ENCODE measurements at places on chromosomes 12 and 14. TPM values are rescaled to one million over a fixed set of nuclear protein-coding genes. Genes with fewer than 3 reads are reported as not detected.

DNA sequence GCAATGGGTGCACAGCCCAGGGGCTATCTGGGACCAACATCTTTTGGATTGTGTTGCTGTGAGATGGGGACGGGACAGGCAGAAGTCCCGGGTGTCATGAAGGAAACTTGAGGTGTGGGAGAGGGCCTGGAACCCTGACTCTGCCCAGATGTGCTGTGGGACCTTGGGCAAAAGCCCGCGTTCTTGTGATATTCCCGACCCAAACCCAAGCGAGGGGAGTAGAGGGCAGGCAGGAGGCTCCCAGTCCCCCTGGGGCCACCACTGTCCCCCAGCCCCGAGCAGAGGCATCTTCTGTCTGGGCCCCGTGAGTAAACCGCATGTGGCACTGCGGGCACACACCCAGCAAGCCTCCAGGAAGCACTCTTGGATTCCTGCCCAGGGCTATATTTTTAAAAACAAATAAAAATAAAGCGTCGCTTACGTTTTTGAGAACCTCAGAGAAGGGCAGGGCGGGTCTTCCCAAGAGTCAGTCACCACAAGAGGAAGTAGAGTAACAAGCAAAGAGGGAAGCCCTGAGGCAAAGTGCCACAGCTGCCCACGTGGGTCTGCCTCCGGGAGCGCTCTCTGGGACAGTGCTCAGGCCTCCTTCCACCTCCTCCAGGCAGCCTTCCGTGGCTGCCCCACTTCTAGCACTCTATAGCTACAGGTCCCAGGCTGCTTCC is 39.5 kb downstream of the BEGAIN start:
- H3K4me3 ChIP-seq = no peak overlapping the region
- DNase-seq = peak; percentile 68
- no peaks in the 10 kb centered on the region for H3K36me3 ChIP-seq
- H3K4me1 ChIP-seq = peaks cover 24% of the 10 kb centered on the region

DNA sequence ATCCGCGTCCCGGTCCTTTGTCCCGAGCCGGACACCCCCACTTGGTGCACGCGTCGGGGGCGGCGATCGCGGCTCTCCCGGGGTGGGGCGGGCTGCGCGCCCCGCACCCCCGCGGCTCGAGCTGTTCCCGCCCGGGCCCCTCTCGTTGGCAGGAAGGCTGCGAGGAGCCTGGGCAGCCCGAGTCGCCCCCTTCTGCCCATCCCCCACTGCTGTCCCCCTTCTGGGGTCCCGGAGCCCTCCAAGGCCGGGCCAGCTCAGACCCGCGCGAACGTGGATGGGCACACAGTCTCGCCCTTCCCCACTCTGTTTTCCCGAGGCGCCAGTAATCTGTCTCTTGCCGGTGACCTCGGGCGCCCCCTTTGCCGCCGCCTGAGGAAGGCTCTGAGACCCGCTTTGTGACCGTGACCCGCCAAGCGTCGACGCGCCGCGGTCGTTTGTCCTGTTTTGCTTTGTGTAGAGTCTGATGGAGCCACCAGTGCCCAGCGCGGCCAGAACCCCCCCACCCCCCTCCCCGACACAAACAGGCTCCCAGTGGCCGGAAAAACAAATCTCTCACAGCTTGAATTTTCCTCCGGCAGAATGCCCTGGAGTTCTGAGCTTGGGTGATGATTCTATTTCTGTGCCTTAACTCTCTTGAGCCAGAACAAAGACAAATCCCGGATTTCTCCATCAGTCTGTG is 610 bp downstream of the C14orf132 start:
- H3K36me3 ChIP-seq = no peaks in the 10 kb centered on the region
- H3K4me3 ChIP-seq = peak overlapping the region; percentile 43
- peak; percentile 35 for DNase-seq

DNA sequence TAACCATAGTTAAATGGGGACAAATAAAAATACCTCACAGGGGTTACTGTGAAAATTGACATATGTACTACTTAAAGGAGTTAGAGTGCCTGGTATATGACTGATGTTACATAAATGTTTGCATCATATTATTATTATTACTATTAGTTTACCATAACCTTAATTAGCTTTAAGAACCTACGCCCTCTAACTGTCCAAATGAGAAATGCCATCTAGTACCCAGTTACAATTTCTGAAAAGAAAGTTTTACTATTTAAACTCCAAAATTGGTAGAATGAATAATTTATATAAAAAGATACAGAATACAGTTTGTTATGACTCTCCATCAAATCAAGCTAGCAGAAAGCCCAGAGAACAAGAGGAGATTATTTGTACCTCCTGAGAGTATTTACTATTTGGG is 42.3 kb downstream of the EML5 start:
- DNase-seq = no peak
- no peaks in the 10 kb centered on the region for H3K4me1 ChIP-seq
- H3K36me3 ChIP-seq = no peaks in the 10 kb centered on the region
- H3K27me3 ChIP-seq = no peaks in the 10 kb centered on the region
- H3K4me3 ChIP-seq = no peak overlapping the region
- H3K27ac ChIP-seq = no peak overlapping the region

DNA sequence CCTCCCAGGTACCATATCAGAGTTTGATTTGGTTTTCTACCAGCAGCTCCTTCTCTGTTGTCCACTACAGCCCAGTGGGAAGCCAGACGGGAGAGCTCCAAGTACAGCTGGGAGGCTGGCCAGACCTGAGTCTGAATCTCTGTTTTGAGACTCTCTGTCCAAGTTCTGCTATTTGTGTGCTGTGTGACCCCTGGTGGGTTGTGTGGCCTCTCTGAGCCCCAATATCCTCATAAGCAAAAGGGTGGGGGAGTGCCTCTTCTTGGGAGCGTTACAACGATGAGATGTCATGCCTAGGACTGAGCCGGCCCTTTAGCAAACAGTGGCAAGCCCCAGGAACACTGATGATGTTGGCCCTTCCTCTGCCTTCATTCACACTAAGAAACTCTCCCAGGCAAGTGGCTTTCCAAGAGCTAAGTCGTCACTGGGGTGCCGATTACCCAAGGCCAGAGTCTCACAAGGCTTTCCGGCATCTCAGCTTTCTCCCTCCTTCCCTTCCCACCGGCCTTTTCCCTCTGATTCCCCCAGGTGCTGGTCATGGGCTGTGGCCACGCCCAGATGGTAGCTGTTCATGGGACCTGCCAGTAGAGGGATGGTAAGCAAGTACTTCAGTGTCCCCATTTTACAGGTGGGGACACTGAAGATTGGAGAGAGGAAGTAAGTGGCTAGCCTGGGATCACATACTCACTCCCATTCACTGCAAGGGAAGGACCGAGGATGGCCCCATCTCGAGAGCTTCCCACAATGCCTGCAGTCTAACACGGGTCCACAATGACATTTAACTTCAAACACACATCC is 47.7 kb downstream of the BCL11B start:
- H3K27ac ChIP-seq = no peak overlapping the region
- H3K4me1 ChIP-seq = no peaks in the 10 kb centered on the region
- no peaks in the 10 kb centered on the region for H3K36me3 ChIP-seq
- no peaks in the 10 kb centered on the region for H3K27me3 ChIP-seq

GRCh38 chr12:2410496-2410895 is 357.7 kb downstream of the CACNA1C start:
- no peaks in the 10 kb centered on the region for H3K27me3 ChIP-seq
- H3K4me3 ChIP-seq = no peak overlapping the region
- no peak for DNase-seq
- H3K27ac ChIP-seq = no peak overlapping the region
- no peaks in the 10 kb centered on the region for H3K36me3 ChIP-seq

- H3K36me3 ChIP-seq = no peaks in the 10 kb centered on the region
- H3K27me3 ChIP-seq = no peaks in the 10 kb centered on the region
- no peak for DNase-seq
- H3K4me1 ChIP-seq = no peaks in the 10 kb centered on the region
- no peak overlapping the region for H3K27ac ChIP-seq
Observed at GRCh38 chr14:53444677-53445312, 291.7 kb upstream of the DDHD1 start.

GRCh38 chr14:59215322-59215721 is 26.9 kb downstream of the DAAM1 start:
- peaks cover 18% of the 10 kb centered on the region for H3K4me1 ChIP-seq
- H3K4me3 ChIP-seq = no peak overlapping the region
- no peaks in the 10 kb centered on the region for H3K27me3 ChIP-seq
- H3K36me3 ChIP-seq = no peaks in the 10 kb centered on the region
- H3K27ac ChIP-seq = peak overlapping the region; percentile 63
- peak; percentile 89 for DNase-seq

DNA sequence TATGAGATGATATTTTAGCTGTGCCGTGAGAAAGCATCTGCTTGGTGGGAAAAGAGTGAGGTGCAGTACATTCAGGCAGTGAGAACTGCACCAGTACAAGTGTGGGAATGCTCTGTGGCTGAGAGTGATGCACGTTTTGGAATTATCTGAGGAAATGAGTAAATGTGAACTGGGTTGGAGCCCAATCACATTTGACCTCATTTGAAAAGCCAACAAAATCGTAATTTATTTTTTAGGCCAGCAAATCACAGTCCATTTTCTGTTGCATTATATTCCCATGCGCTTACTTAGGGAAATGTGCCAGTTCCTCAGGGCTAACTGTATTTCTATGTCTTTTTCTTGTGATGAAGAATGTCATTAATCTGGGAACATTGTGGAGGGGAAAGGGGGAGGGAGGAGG is 77.3 kb downstream of the SNAPC1 start:
- no peaks in the 10 kb centered on the region for H3K27me3 ChIP-seq
- H3K4me1 ChIP-seq = no peaks in the 10 kb centered on the region
- DNase-seq = no peak
- H3K27ac ChIP-seq = no peak overlapping the region
- H3K4me3 ChIP-seq = no peak overlapping the region

DNA sequence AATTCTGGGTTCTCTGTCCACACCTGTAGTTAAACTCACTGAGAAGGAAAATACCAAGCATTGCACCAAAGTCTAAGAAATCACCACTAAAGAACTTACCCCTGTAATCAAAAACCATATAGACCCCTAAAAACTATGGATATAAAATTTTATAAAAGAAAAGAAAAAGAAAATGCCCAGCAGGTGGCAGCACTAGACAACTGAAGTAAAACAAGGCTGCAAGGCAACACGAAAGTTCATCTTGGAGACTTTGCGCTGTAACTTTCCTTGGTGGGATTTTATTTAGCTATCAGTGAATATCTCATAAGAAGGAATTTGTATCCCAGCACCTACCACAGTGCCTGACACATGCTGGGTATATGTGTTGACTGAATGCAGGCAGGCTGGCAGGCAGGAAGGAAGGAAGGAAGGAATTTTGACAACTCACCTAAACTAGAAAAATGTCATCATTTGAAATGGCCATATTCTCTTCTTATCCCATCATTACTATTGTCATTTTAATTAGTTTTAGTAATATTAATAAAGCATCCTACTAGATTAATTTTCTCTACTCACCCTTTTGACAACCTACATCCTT is 68.2 kb upstream of the ETV6 start:
- H3K27ac ChIP-seq = no peak overlapping the region
- peaks cover 8% of the 10 kb centered on the region for H3K4me1 ChIP-seq
- H3K36me3 ChIP-seq = no peaks in the 10 kb centered on the region
- H3K27me3 ChIP-seq = no peaks in the 10 kb centered on the region
- DNase-seq = no peak

Gene C12orf50
- not detected for total RNA-seq

Gene KRT79
- 1.0 TPM for total RNA-seq

DNA sequence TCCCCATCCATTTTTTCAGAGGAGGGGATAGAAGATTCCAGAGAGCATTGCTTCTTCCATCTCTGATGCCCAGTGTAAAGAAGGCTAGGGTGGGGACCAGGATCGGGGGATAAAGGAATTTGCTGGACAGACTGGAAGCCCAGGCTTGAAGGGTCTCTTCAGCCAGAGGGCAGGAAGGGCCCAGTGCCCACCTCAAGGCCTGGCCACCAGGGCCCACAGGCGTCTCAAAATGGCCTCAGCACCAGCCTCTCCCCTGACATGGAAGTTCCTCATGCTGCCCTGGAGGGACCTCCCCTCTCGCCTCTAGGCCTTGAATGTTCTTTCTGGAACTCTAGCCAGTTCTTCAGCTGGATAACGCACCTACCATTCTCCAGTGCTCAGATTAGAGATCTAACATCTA is 2.8 kb downstream of the RPS6KL1 start:
- no peaks in the 10 kb centered on the region for H3K36me3 ChIP-seq
- no peaks in the 10 kb centered on the region for H3K27me3 ChIP-seq
- H3K4me1 ChIP-seq = peaks cover 24% of the 10 kb centered on the region
- no peak overlapping the region for H3K27ac ChIP-seq

- H3K36me3 ChIP-seq = no peaks in the 10 kb centered on the region
- H3K27ac ChIP-seq = peak overlapping the region; percentile 84
- H3K27me3 ChIP-seq = no peaks in the 10 kb centered on the region
- H3K4me3 ChIP-seq = peak overlapping the region; percentile 61
- H3K4me1 ChIP-seq = peaks cover 13% of the 10 kb centered on the region
Observed at GRCh38 chr14:75578786-75579337, 442 bp downstream of the FLVCR2 start.

DNA sequence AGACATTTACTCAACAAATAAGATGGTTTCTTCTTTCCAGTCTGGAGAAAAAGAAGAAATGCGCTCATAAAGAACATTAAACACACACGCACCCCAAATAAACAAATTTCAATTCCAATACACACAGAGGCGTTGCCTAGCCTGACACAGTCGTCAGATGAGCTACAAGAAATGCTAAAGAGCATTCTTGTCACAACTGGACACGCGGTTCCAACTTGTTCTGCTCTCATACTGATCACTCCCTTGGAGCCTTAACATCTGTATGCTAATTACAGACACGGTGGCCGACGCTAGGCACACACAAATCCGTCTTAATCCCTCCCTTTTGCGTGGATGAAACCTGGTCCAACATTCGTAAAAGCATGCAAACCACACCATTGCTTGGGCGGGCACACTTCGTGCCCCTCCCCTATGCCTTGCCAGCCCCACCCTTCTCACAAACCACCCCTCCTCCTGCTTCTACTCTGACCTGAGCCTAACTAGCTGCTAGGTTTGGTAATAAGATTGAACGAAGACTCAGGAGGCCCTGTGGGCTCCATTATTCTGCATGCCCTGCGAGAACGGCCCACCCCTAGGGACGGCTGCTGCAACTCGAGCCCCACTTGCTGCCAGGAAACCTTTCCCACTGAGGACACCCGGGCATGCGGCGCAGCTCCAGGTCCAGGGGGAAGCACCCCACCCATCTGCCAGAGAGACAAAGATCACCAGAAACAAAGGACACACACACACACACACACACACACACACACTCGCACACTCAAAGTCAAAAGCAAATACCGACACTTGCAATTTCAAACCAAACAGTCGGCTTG is 1.2 kb downstream of the KCNK10 start:
- DNase-seq = peak; percentile 40
- H3K4me3 ChIP-seq = no peak overlapping the region
- no peak overlapping the region for H3K27ac ChIP-seq
- H3K4me1 ChIP-seq = peaks cover 28% of the 10 kb centered on the region
- H3K36me3 ChIP-seq = no peaks in the 10 kb centered on the region

GRCh38 chr12:131493068-131493826 is 217.6 kb upstream of the SFSWAP start:
- H3K27ac ChIP-seq = no peak overlapping the region
- peak; percentile 47 for DNase-seq
- peaks cover under 1% of the 10 kb centered on the region for H3K4me1 ChIP-seq
- H3K27me3 ChIP-seq = no peaks in the 10 kb centered on the region
- H3K4me3 ChIP-seq = no peak overlapping the region

GRCh38 chr12:109757671-109758265 is 44.1 kb downstream of the FAM222A start:
- no peaks in the 10 kb centered on the region for H3K27me3 ChIP-seq
- H3K27ac ChIP-seq = no peak overlapping the region
- no peak for DNase-seq
- H3K36me3 ChIP-seq = no peaks in the 10 kb centered on the region

- peak overlapping the region; percentile 12 for H3K4me3 ChIP-seq
- H3K36me3 ChIP-seq = no peaks in the 10 kb centered on the region
- peak overlapping the region; percentile 91 for H3K27ac ChIP-seq
- no peaks in the 10 kb centered on the region for H3K27me3 ChIP-seq
- H3K4me1 ChIP-seq = peaks cover 17% of the 10 kb centered on the region
Observed at GRCh38 chr12:25957793-25958427, 572 bp upstream of the RASSF8 start.
